NCI-H2081 (cell line): ENCODE measurements at places on chromosomes 2 and 18.

- no peak for DNase-seq
Observed at GRCh38 chr2:24453379-24454073, 37.5 kb upstream of the NCOA1 start.

DNA sequence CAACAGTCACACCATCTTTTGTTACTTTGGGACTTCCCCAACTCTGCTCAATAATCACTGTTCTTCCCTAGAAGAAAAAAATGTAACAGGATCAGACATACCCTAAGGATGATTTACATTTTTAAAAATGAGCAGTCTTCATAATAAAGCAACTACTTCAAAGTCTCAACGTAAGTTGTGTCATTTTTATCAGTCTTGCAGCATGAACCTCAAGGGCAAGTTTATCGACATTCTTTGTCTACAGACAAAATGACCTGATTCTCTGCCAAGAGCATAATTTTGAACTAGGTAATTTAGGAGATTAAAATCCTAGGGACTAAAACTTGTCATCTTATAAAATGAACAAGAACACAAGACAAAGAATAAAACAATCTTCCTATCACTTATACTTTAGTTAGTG lies 2.3 kb downstream of the HSPD1 start:
- DNase-seq: no peak

DNA sequence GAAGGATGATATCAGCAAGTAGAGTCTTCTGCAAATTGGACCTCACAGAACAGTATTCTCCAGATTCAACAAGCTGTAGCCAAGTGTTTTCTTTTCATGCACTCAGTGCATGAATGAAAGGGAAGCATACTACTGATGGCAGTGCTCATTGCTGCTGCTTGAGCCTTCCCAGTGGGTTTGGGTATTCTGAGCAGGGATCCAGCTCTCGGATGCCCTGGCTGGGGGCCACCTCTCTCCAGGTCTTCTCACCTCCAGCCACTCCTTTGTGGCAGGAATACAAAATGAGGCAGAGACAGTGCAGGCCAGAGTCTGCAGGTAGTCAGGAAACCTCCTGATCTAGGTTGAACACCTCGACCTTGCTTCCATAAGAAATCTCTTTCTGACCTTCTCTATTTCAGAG lies 390.4 kb upstream of the CELF4 start:
- DNase-seq: no peak

- no peak for DNase-seq
Observed at GRCh38 chr2:220279372-220279771, 651.9 kb downstream of the SLC4A3 start.

- DNase-seq: peak; percentile 66
Observed at GRCh38 chr2:10741139-10741538, 19.7 kb downstream of the ATP6V1C2 start.

GRCh38 chr2:200042944-200043343 lies 87.6 kb downstream of the MAIP1 start:
- DNase-seq: no peak

DNA sequence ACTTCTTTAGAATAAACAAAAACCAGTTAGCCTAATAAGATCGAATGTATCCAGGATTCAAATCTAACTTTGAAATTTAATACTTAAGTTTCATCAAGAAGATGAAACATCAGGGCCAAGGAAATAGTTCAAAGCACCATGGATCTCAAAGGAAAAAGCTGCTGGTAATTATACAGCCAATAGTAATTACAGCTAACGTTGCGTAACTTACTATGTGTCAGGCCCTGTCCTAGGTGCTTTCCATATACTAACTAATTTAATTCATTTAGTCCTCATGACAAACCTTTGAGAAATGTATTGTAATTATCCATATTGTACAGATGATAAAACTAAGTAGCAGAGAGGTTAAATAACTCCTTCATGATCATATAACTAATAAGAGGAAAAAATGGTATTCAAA lies 598.6 kb downstream of the NYAP2 start:
- DNase-seq: no peak

- no peak for DNase-seq
Observed at GRCh38 chr18:6746386-6746960, 17.0 kb downstream of the ARHGAP28 start.

- DNase-seq: no peak
Observed at GRCh38 chr18:5155218-5155906, 41.7 kb downstream of the AKAIN1 start.

DNA sequence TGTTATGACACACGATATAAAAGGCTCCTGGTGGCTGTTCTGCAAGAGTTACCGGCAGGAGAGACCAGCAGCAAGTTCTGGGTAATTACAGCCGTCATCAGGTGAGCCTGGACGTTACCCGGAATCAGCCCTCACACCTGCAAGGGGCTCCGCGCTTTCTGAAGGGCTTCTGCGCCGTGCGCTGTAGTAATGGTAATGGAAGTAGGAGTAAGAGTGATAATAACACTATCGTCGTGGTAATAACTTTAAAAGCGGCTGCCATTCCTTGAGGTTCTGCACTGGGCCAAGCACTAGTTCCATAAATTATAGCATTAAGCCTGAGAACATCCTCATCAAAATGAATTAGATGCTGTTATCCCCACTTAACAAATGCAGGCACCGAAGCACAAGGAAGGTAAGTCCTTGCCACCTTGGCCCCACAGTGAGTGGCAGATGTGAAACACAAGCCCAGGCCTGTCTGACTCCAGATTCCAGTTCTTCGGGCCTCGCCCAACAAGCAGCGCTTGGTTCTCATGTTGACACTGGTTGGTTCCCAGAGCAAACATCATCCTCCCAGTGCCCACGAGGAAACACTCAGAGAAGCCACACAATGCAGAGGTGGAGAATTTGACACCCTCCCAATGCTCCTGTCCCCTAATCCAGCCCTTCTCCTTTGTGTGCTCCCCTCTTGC lies 205.2 kb downstream of the EIPR1 start:
- no peak for DNase-seq

DNA sequence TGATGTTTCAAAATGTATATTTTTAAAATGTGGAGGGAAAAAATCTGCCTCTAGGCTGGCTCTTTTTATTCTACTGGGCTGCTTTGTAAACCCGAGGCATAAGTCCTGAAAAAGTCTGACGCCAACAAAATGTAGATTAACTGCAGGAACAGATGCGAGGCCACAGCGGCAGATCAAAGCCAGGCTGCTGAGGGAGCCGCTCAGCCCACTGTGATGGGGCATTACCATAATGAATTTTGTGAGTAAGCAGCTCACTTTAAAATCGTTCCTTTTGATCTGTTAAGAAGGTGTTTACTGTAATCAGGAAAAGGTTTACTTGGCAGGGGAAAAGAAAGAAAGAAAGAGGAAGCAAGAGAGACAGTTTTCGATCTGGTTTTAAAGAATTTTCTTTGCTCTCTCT lies 269.0 kb downstream of the ICOS start:
- no peak for DNase-seq
